Nucleus accumbens (tissue), 56 donors: ENCODE measurements at places on chromosomes 16 and 17.

DNA sequence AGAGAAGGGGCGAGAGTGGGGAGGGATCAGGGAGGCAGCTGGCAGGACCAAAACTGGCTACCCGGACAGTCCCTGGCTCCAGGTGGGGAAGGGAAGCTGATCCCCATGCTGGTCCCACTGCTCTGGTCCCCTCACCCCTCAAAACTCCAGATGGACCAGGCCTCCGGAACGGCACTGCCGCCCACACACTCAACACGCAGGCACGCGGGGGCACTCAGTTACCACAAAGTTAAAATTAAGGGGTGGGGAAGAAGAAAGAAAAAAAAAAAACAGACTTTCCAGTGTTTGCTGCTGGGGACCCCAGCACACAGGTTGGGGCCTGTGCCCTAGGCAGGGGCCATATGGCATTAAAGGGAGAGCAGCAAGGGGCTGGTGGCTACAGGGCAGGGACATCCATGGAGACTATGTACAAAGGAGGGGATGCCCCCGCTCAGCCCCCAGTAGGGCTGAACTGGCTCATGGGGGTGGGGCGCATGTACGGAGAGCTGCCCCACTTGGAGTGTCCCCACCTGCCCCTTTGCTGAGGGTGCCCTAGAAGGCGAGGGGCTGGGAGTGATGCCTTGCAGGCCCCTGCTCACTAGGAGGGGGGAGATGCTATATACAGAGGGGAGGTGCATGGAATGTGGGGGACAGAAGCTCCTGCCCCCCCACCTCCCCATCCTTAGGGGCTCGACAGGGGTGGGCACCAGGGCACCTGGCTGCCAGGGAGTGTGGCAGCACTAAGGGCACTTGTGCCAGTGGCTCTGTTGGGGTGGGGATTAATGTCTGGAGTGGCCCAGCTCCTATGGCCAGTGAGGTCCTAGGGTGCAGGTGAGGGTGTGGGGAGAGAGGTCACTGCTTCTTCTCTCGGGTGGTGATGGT lies 5.6 kb downstream of the TP53I13 start:
- DNase-seq: no peak

GRCh38 chr17:28622186-28622585 lies 8.2 kb upstream of the RSKR start:
- no peak for DNase-seq

GRCh38 chr17:45839442-45839841 lies 5.2 kb upstream of the SPPL2C start:
- no peak for DNase-seq

GRCh38 chr17:73759324-73759723 lies 115.1 kb upstream of the SDK2 start:
- no peak for DNase-seq

GRCh38 chr16:55947366-55947765 lies 72.2 kb upstream of the CES5A start:
- DNase-seq: no peak

DNA sequence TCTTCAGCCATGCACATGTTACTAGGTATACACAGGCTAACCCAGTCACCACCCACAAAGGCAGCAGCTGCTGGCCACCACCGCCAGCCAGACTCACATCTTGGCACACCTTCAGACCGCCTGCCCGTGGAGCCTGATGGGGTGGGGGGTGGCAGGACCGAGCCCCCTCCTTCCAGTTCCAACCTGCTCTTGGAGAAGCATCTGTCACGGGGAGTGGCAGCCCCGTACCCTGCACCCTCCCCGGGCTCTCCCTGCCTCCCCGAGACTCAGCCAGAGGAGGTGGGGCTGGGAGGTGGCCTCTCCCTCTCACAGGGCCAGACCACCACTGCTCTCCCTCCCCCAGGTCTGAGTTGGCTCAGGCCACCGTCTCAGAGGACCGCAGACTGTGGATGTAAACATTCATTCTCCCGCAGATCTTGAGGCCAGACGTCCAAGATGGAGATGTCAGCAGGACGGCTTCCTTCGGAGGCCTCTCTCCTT lies 11.3 kb upstream of the RBFOX3 start:
- DNase-seq: no peak

DNA sequence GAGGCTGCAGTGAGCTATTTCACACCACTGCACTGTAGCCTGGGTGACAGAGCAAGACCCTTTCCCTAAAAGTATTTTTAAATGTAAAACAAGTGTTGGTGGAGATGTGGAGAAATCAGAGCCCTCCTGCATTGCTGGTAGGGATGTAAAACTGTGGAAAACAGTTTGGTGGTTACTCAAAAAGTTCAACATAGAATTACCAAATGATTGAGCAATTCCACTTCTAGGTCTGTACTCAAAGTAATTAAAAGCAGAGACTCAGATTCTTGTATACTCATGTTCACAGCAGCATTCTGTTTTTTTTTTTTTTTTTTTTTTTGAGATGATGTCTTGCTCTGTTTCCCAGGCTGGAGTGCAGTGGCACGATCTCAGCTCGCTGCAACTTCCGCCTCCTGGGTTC lies 141.8 kb downstream of the PITPNC1 start:
- no peak for DNase-seq

DNA sequence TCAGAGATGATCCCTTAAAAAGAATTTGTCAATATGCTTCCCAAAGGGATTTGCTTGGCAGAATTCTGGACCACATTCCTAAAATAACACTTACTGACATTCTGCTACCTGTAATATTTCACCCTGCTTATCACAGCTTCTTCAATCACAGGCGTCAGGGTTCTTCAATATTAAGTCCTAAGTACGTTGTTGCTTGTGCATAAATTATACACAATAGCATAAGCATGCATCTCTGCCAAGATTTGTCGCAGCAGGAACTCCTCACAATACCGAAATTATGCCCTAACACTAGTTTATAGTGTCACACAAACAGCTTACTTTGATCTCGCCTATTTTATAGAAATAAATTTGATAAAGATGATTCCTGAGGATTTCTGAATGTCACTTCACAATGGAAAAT lies 48.9 kb downstream of the UBE2G1 start:
- DNase-seq: no peak
